ENCODE measurements at places on chromosomes 16 and 17. TPM values are rescaled to one million over a fixed set of nuclear protein-coding genes. Genes with fewer than 3 reads are reported as not detected.

Gene CIBAR2
- total RNA-seq, result not detected

Gene BCL6B
- total RNA-seq, result 12.5 TPM

Gene PSMD12
- total RNA-seq, result 48.0 TPM

Gene MARVELD3
- total RNA-seq, result 2.1 TPM

Gene SLC16A6
- total RNA-seq, result 0.74 TPM

Gene SHISA6
- total RNA-seq, result 3.3 TPM

Gene TMC6
- total RNA-seq, result 19.5 TPM

- no peak for DNase-seq
Observed at GRCh38 chr17:42097691-42098631, at the start of gene ZNF385C. Gene ZNF385C, minus strand, starts transcription at chr17:42098473. Its CDS starts 35,417 bp downstream, at chr17:42063056.

- no peak for DNase-seq
Observed at GRCh38 chr16:4306470-4307214, 9.2 kb upstream of the GLIS2 start.

DNA sequence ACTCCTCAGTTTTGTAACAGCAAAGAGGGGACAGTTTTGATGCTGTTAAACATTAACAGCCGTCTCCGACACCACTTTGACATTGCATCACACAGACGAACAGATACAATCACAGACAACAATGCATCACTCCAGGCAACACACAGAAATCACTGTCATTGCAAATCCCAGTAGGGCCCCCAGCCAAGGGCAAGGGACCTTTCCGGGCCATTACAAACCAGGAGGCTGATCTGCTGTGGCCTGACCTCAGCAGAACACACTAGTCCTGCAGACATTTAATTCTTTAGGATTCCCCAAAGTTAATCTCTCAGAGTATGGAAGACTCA, 136.2 kb upstream of the RCVRN start:
- DNase-seq, result no peak

DNA sequence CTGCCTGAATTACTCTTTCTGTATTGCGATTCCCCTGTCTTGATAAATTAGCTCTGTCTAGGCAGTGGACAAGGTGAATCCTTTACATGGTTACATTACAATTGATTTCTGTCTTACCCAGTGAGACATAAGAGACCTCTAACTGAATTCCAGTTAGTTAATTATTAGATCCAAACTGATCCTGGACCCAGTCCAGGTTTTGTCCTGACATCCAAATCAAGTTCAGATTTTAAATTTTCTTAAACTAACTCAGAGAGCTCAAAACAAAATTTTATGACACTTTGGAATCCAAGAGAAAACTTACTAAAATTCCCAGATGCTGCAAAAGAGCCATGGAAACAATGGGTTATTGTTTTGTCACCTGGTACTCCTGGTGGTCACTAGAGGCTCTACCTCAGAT, 2166.6 kb downstream of the TP53TG3F start:
- DNase-seq, result no peak

DNA sequence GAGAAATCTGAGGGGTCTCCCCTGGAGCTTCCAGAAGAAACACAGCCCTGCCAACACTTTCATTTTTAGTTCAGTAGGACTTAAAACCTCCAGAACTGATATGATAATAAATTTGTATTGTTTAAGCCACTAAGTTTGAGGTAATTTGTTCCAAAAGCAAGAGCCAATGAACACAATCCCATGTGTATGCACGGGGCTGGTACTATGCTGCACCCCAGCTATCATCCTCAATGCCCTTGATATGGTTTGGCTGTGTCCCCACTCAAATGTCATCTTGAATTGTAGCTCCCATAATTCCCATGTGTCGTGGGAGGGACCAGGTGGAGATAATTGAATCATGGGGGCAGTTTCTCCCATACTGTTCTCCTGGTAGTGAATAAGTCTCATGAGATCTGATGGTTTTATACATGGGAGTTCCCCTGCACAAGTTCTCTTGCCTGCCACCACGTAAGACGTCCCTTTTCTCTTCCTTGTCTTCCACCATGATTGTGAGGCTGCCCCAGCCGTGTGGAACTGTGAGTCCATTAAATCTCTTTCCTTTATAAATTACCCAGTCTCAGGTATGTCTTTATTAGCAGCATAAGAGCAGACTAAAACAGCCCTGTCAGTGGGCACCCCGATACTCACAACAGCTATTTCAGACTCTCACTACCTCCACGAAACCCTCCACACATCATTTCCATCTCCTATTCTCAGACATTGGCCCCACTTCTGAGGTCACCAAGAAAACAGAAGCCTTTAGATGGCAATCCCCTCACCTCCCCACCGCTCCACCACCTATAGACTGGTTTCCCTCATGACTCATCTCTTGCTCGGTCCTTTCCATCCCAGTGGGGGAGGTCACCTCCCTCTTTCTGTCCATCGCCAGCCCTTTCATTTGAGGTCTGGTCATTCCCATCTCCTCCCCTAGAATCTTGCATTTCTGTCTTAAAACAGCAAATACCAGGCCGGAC, 8.9 kb upstream of the CACNG1 start:
- no peak for DNase-seq

- DNase-seq, result no peak
Observed at GRCh38 chr17:80755650-80756405, 211.2 kb downstream of the RPTOR start.

- no peak for DNase-seq
Observed at GRCh38 chr17:28547096-28547622, 5.3 kb downstream of the UNC119 start.

DNA sequence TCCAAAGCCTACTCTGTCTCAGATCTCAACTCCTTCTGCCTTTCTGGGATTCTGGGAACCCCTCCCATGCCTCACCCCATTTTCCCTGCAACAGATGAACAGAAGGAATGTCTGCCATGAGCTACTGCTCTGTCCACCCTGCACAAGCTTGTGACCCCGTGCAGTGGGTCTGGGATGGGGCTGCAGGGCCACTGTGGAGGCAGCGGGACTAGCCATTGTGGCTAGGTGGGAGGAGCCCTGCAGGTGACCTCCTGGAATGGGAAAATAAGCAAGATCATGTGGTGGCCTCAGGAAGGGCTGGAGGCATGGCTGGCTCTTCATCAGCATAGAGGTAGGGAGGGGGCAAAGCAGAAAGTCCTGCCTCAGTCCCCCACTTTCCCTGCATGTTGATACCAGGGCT, 13.7 kb downstream of the PDP2 start:
- no peak for DNase-seq

DNA sequence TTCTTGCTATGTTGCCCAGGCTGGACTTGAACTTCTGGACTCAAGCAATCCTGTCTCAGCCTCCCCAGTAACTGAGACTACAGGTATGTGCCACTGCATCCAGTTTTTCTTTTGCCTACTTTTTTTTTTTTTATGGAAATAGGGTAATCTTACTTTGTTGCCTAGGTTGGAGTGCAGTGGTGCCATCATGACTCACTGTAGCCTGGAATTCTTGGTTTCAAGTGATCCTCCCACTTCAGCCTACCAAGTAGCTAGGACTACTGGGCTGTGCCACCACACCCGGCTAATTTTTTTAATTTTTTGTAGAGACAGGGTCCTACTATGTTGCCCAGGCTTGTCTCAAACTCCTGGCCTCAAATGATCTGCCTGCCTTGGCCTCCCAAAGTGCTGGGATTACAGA, 10.0 kb downstream of the LRRC36 start:
- no peak for DNase-seq

DNA sequence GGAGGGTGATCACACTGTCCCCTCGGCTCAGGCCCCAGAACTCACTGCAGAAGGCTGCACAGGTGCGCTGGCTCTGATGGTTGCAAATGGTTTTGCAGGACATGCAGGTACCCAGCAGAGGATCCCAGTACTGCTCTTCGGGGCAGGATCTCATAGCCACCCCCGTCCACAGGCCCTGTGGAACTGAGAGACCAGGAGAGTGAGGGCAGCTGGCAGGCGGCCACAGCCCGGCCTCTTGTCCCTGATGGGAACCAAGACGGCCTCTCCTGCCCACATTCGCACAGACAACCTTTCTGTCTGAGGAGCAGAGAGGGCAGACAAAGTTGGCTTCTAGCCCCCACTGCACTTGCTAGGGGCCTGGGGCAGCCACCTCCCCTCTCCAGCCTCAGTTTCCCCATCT, 19.5 kb downstream of the TNFRSF13B start:
- no peak for DNase-seq

DNA sequence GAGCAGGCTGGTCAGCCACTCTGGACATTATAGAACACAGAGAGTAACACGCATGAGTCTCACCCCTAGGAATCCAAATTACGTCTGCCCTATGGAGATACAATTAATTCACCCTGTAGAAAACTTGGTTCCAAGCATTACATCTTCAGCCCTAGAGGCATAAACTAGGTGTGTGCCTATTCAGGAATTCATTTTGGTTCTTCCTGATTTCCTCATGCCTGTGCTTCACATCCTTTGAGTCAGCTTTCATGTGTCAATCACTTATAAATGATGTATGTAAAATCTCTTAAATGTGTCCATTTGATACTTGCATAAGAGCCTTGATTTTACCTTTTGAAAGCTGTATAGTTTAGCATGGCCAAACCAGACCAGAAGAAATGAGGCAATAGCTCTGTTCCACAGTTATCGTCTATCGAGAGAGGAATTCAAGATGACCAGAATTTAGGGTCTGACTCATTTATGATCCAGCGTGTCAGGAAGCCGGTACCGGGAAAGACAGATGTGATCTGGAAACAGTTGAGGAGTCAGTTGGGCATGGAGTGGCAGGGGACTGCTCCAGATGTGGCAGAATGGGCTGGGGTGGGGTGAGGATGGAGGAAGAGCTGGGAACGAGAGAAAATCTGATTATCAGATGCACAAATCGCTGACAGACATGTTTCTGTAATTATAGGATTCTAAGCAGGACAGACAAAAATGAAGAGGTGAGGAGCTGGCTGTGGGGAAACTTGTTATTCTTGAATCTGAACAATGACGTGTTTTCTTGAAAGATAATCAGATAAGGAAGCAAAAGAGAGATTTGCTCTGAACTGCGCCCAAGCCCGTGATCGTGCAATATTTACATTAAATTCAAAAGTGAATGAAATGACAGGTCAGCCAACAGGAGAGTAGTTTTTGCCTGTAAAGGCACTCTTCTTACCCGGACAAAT, 76.7 kb downstream of the C16orf95 start:
- DNase-seq, result no peak

DNA sequence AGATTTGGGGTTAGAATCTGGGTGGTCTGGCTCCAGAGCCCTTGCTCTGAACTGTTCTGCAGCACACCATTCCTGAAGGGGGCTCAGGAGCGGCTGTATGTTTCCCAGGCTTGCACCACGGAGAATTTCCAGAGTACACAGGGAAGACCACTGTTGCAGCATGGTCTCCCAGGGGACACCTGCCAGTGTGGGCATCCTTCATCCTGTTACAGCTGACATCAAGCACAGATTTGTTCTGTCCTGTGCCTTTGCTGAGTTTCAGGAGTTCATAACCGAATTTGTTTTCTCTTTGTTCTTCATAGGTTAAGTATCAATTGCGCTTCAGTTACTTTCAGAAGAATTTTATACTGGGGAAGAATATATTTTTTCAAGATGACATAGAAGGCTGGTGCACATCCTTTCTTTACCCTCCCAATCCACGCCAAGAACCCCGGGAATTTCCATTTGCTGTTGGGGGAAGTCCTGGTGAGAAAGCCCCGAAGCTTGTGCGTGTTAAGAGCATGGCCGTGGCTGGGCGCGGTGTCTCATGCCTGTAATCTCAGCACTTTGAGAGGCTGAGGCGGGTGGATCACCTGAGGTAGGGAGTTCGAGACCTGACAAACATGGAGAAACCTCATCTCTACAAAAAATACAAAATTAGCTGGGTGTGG, 26.3 kb upstream of the ABCA3 start:
- DNase-seq, result no peak

DNA sequence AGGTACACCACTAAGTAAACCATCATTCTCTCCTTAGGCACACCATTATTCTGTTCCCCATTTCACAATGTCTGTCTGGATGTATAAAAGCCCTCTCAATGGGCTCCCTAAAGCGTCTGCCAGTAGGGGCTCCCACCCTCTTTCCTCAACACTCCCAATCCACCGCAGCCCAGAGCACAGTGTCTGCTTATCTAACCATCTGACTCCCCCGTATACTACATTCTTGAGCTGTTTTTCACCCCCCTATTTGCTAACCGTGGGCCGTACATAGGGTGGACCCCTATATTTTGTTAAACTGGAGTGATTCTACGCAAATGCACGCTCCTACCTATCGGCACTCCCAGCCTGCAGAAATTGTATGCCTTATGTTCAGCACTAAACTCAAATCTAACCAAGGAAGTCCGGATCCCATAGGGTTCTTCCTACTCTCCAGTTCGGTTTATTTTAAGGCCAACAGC, 685 bp upstream of the PSMD3 start:
- peak; percentile 39 for DNase-seq

DNA sequence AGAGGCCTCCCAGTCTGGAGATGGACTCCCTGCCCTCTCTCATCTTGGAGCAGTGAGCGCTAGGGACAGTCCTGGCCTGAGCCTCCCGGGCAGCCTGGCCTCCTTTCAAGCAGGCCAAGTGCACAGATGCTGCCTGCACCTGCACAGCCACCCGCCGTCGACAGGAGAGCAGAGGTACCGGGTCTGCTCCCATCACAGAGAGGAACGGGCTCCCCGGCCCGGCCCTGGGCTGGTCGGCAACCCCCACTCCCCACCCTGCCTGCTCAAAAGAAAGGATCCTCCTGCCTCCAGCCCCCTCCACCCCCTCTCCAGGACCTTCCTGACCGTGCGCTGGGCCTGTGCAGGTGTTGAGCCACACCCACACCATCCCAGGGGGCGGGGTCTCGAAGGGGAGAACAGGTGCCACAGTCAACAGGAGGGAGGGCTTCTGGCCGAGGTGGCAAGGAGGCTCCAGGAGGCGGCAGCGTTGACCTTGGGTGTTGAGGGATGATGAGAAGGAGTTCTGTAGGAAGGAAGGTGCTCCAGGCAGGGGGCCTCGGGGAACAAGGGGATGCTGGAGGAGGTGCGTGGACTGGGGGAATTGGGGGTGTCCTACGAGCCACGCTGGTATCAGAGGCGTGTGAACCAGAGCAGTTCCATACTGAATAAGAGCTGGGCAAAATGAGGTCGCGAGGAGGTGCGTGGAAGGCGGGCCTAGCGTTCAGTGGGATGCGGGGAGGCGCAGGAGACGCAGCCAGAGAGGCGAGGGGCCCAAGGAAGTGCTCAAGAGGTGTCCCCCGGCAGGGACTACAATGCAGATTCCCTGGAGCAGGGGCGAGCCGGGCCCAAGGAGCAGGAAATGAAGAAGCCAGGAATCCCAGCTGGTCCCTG, 967 bp upstream of the CDH15 start:
- DNase-seq, result no peak

GRCh38 chr17:69535016-69535570, 120.6 kb downstream of the MAP2K6 start:
- no peak for DNase-seq

DNA sequence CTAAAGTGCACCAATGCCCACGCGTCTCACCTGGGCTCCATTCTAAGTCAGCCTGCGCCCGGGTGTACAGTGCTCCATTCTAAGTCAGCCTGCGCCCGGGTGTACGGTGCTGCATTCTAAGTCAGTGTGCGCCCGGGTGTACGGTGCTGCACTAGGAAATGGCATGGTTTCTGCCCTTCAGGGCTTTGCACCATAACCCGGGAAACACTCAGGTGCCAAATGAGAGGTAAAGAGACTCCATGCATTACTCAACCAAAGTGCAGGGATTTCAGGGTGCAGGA, 29.2 kb upstream of the FASN start:
- DNase-seq, result no peak

- DNase-seq, result no peak
Observed at GRCh38 chr16:77596261-77596660, 126.1 kb upstream of the NUDT7 start.
